ENCODE measurements at places on chromosomes 5 and 9.

GRCh38 chr5:21173526-21173925, 1185.5 kb upstream of the CDH18 start:
- no peak for DNase-seq

DNA sequence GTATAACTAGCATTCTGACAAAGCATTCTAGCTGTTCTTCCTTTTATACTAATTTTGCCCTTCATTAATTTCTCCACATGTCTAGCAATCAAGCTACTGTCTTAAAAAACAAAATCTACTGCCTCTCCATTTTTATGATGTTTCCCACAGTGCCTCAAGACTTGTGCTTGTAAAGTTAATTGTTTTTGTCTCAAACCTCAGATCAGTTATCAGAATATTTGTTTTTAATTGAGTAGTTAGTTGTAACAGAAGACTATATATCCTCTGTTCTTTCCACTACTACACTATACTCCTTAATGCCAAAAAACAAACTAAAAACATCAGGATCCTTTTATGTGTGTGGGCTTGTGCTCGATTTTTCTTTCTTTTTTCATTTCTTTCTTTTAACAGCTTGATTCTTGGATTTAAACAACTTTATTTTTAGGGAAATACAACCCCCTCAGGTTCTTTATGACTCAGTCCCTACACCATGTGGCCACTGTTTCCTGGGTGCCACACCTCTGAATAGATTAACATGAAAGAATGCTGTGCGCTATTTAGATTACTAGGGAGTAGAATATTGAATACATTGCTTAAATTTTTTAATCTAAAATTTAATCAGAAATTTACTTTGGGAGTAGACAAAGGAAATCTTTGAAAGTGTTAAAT, 1.2 kb downstream of the ASPN start:
- no peak for DNase-seq

DNA sequence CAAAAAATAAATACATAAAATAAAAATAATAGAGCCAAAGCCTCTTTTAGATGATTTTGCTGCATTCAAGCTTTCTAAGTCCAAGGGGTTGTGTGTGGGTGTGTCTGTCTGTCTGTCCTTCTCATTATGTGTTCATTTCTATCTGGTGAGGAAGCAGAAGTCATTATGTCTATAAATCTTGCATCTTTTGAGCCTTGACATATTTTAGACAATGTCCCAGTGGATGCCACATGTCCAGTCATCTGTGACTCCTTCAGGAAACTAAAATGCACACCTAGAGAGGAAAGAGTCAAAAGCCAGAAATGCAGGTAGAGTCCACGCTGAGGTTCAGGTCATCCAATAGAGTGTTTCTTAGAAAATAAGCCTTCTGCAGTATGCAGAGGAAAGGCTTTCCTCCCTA, 80.9 kb downstream of the GALNT10 start:
- no peak for DNase-seq

- DNase-seq = no peak
These were observed 359.2 kb upstream of the ACTBL2 start for GRCh38 chr5:57841676-57842363.

DNA sequence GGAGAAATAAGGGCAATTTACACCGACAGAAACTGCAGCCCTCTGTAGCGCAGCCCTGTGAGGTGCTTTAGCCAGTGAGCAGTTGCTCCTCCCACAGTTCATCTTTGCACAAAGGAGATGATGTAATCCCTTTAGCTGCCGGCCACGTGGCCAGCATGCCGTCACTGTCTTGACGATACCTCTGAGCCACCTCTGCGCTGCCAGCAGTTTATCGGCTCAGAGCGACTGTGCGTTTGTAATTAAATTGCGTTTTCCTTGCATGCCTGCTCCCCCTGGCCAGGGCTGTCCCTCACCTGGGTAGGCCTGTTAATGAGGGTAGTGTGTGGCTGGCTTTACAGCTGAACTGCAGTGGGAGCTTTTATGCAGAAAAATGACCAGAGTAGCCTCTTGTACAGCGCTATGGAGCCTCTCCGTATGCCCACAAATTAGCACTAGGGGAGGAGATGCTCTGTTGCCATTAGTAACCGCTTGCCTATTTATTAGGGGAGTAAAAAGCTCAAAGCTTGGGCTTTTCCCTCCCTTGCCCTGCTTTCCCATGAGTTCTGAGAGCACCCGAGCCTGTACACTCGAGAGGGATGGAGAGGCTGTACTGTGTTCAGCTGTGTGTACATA, 107.0 kb downstream of the TRIO start:
- no peak for DNase-seq

- no peak for DNase-seq
These were observed 55.4 kb upstream of the SGCD start for GRCh38 chr5:156271569-156271968.

GRCh38 chr5:31135542-31135941, 57.9 kb upstream of the CDH6 start:
- no peak for DNase-seq

- no peak for DNase-seq
These were observed 63.0 kb downstream of the TTC39B start for GRCh38 chr9:15244001-15244441.

GRCh38 chr9:4572184-4572826, 82.0 kb downstream of the SLC1A1 start:
- no peak for DNase-seq

DNA sequence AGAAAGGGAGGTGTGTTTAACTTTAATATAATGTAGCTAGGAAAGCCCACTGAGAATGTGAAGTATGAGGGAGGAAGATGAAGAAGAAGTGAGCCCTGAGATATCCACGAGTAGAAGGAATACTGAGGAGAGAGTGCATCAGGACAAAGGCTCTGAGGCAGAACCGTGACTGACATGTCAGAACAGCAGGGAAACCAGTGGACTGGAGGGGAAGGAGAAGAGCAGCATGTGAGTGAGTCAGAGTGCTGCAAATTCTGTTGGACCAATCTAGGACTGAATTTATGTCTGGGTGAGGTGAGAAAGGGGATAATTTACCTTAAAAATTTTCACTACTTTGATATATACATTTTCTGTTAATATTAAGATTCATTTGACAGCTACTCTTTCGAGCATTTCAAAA, 110.3 kb downstream of the ST8SIA4 start:
- DNase-seq = no peak

DNA sequence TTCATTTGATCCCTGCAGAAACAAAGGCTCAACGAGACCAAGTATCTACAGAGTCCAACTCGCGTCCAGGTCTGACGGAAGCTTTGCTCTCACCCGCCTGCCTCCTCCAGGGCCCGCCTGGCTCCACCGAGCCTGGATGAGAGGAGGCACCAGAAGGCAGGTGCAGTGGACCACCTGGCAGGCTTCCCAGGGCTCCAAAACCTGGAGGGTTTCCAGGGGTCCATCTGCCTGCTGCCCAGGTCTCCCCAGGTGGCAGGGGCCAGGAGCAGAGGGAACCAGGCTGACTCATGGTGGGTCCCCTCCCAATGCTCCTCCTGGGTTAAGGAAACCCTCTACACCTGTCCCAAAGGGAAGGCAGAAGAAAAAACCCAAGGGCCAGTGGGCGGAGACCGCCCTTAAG, 59.5 kb downstream of the VAV2 start:
- no peak for DNase-seq

DNA sequence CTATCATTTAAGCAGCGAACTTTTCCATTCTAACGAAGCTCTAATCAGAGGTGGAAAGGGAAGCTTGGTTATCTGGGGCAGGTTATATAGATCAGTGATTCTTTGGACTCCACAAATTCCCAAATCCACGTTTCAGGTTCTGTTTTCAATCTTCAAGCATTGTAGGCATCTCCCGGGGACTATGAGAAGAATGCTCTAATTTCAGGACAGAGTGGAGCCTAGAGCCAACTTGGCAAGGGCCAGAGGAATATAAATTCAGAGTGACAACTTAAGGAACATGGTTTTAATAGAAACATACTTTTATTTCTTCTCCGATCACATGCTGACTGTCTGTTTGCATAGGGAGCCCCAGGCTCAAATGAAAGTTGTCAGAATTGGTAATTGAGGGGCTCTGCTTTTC, 514.0 kb upstream of the KLF4 start:
- no peak for DNase-seq
